ENCODE measurements at places on chromosomes 1 and 21. TPM values are rescaled to one million over a fixed set of nuclear protein-coding genes. Genes with fewer than 3 reads are reported as not detected.

Gene KCNH1
- not detected for total RNA-seq

Gene PDE9A
- 7.3 TPM for total RNA-seq

DNA sequence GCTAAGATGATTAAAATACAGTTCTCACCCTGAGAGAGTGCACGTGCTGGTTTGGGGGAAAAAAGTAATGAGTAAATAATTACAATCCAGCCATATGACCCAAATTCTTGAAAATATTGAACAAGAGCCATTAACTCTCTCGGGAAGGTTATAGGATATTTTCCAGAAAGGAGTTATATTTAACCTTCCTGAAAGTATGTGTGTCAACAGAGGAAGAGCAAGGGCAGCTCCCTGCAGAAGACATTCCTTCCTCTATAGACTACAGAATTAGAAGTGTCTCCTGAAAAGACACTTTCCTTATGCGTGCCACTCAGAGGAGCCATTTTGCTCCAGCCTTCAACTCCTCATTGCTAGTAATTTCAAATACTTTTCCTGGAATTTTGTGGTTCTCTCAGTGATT is 648.7 kb downstream of the USP25 start:
- H3K4me3 ChIP-seq, result no peak overlapping the region
- H3K27me3 ChIP-seq, result no peaks in the 10 kb centered on the region
- H3K36me3 ChIP-seq, result no peaks in the 10 kb centered on the region
- DNase-seq, result no peak

DNA sequence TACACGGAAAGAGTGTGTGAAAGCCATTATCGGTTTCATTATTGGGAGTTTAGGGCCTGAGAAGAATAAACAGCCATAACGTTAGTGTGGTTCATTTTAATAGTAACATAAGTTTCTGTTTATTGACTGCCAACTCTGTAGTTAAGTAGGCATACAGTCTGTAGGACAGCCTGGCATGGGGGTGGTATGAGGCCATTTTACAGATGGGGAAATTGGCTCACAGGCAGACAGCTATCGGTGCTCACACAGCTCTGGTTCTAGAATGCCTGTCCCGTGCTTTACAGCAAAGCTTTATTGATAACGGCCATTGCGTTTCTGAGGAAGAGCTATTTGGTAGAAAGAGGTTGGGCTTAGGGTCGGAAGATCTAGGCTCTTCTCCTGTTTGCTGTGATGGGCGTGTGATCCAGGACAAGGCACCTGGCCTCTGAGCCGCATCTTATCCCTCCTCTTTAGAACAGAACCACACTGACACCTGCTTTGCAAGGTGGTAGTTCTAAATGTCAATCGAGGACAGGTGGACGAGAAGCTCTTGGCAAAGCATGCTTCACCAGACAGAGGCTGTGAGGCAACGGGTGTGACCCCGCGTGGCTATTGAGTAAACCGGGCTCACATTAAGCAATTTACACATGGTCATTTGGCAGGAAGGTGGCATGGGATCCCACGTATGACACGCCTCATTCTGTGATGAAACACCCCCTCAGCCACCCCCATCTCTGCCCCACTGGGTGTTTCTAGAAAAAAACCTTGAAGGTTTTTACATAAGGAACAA is 14.9 kb downstream of the ETS2 start:
- no peak overlapping the region for H3K27ac ChIP-seq
- H3K27me3 ChIP-seq, result no peaks in the 10 kb centered on the region
- no peaks in the 10 kb centered on the region for H3K4me1 ChIP-seq

- H3K36me3 ChIP-seq, result peaks cover 89% of the 10 kb centered on the region
- DNase-seq, result no peak
- H3K4me1 ChIP-seq, result peaks cover 33% of the 10 kb centered on the region
- H3K27ac ChIP-seq, result no peak overlapping the region
These were observed 9.6 kb downstream of the KLHL21 start for GRCh38 chr1:6592865-6593593.

DNA sequence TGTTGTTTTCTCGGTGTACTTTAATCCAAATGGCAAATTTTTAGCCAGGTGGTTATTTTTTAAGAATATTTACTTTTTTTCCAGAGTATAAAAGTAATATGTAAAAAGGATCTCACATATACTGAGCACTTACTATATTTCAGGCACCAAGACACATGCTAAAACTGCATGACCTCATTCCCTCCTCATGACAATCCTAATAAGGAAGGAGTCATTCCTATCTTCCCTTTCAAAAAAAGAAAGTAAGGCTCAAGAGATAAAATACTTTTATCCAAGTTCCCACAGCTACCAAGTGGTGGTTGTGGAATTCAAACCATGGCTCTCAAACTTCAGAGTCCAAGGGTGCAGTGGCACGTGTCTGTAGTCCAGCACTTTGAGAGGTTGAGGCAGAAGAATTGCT is 19.4 kb downstream of the ATP2B4 start:
- peaks cover 25% of the 10 kb centered on the region for H3K36me3 ChIP-seq
- no peak overlapping the region for H3K27ac ChIP-seq
- H3K4me1 ChIP-seq, result peaks cover 56% of the 10 kb centered on the region
- H3K27me3 ChIP-seq, result no peaks in the 10 kb centered on the region
- no peak overlapping the region for H3K4me3 ChIP-seq
- DNase-seq, result no peak

DNA sequence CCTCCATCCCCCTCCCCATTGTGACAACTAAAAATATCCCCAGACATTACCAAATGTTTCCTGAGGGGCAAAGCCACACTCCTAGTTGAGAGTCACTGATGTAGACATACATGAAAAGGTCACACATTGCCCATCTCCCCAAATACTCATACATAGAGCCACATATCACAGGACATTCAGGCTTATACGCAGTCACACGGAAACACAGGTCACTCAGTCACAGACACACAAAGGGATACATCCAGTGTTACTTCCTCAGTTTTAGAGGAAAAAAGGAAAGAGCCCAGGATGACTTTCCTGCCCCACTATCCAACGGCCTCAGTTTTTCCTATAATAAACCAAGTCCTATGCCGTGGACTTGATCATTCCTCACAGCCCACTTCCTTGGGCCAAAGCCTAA is 1.9 kb downstream of the SLC39A1 start:
- no peak overlapping the region for H3K27ac ChIP-seq
- no peak overlapping the region for H3K4me3 ChIP-seq
- DNase-seq, result no peak
- peaks cover 52% of the 10 kb centered on the region for H3K4me1 ChIP-seq
- H3K36me3 ChIP-seq, result peaks cover 5% of the 10 kb centered on the region

Measured in CD4-positive, CD25-positive, alpha-beta regulatory T cell (primary cell).